ENCODE measurements at places on chromosomes 7 and 10. TPM values are rescaled to one million over a fixed set of nuclear protein-coding genes. Genes with fewer than 3 reads are reported as not detected.
A peak's percentile ranks its signal among the peaks of the same experiment; 100 is the strongest.

Gene MMRN2
- 0.21 TPM for total RNA-seq

Gene LGI1
- 1.1 TPM for total RNA-seq

Gene MALRD1
- total RNA-seq: 9.8 TPM

Gene CCL24
- not detected for total RNA-seq

Gene GAD2
- not detected for total RNA-seq

Gene PRSS37
- not detected for total RNA-seq

GRCh38 chr7:141275350-141275749, 201.5 kb downstream of the TMEM178B start:
- no peak for DNase-seq

- no peak for DNase-seq
These were observed 155.3 kb downstream of the SFMBT2 start for GRCh38 chr10:7255517-7255916.

DNA sequence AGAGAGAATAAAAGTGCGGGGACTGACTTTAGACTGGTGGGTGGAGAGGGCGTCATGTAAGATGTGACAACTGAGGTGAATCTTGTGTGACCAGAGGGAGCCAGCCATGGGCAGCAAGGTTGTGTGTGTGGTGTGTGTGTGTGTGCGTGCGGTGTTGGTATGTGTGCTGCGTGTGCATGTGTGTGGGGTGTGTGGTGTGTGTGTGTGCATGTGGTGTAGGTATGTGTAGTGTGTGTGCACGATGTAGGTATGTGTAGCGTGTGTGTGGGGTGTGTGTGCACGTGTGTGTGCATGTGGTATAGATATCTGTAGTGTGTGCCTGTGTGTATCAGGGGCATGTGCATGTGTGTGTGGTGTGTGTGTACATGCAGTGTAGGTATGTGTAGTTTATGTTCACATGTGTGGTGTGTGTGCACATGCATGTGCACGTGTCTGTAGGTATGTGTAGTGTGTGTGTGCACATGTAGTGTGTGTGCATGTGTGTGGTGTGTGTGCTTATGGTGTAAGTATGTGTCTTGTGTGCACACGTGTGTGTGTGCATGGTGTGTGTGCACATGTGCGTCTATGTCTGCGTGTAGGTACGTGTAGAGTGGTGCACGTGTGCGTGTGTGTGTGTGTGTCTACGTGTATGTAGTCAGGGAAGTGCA, 312.3 kb upstream of the MKI67 start:
- no peak for DNase-seq

- no peak for DNase-seq
These were observed 498.1 kb downstream of the PLXNA4 start for GRCh38 chr7:132077971-132078685.

DNA sequence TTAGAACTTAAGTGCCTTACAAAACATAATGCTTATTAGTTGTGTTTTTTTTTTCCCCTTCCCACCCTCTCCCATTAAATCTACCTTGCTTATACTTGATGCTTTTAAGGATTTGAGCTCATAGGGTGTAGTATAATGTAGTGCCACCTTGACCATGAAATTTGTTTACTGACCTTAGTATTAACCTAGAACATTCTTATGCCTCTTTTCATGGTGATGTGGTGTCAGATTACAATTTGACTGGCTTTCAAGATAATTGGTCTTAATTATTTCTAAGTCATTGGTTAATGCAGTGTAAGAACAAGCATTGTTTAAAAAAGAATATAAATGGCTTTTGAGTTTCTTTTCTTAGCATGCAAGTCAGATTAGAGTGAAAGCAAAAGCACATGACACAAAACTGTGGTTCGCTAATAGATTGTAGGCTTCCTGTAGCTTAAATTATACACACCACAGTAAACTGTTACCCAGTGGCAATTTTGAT, 61.8 kb downstream of the ADD3 start:
- DNase-seq: no peak

- DNase-seq: no peak
These were observed 33.8 kb downstream of the MAP3K8 start for GRCh38 chr10:30467651-30468338.

DNA sequence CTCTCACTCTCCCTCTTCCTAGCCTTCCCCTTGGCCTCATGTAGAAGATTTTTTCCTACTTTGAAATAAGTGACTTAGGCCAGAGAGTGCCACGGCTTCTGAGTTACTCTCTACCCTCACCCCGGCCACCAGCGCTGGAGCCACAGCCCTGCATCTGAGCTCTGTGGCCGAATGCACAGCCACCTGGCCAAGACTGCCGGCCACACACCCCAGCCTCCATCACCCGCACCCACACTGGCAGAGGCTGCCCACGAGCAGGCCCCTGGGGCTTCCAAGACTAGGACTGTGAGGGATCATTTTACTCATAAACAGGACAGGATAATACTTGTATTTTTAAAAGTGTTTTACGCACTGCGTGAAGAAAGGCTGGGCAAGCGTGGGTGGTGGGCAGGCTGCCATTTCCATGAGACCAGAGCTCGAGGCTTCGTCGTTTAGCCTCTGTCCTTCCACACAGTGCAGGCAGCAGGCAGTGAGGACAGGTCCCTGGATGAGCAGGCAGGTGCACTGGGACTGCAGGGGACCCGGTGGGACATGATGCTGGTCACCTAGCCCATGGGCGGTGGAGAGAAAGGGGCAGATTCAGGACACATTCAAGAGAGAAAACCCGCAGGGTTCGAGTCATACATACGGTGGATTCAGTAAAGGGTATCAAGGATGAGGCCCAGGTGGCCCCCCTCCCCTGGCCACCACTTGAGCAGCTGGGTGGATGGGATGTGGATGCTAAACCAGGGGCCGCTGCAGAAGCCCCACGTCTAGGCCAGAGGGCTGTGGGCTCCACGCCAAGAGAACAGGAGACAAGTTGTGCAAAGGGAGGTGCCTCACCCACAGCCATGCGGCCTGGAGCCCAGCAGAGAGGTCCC, 35.5 kb upstream of the RNF32 start:
- peak; percentile 31 for DNase-seq

DNA sequence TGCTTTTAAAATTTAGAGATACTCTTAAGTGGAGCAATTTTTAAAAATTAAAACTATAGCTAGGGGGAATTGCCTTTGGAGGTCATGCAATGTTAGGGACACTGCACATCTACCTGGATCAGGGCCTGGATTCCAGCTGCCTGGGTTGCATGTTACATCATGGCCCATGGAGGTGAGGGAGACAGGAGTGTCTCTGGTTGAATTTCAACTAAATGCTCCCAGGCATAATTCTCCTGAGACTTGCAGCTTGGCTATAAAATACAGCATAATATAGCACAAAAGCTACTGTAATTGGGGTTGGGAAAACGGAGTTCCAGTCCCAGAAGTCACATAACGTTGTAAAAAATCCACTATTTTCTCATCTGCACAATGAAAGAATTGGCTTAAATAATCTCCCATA, 782.5 kb downstream of the LRMDA start:
- DNase-seq: no peak

DNA sequence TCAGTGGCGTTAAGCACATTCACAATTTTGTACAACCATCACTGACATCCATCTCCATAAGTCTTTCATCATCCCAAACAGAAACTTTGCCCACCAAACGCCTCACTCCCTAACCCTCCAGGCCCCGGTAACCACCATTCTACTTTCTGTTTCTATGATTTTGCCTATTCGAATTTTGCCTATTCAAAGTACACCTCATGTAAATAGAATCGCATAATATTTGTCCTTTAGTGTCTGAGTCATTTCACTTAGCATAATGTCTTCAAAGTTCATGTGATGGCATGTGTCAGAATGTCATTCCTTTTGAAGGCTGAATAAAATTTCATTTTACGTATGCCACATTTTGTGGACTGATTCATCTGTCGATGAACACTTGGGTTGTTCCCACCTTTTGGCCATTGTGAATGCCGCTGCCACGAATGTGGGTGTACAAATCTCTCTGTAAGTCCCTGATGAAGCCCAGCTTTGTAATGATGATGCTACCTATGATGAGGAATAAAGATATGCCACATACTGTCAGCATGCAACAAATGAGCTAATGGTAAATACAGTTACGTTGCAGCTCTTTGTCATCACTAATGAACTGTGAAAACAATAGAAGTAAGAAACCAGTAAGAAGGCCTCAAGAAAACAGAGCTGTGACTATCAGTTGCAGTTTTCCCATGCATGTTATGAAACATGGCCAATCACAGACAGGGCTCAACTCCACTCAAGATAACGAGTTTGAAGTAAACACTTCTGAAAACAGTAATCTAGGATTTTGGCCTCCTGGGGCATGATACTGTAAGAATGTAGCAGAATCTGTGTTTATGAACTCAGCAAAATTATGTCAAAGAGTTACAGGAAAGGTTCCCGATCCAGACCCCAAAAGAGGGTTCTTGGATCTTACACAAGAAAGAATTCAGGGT, 120.0 kb downstream of the ADAM12 start:
- no peak for DNase-seq

GRCh38 chr7:150448789-150449147, 1.7 kb upstream of the GIMAP8 start:
- DNase-seq: peak; percentile 60

- peak; percentile 35 for DNase-seq
These were observed 18.9 kb upstream of the NRBF2 start for GRCh38 chr10:63114031-63114814.

- DNase-seq: no peak
These were observed 9.9 kb downstream of the SMURF1 start for GRCh38 chr7:99133766-99134564.

DNA sequence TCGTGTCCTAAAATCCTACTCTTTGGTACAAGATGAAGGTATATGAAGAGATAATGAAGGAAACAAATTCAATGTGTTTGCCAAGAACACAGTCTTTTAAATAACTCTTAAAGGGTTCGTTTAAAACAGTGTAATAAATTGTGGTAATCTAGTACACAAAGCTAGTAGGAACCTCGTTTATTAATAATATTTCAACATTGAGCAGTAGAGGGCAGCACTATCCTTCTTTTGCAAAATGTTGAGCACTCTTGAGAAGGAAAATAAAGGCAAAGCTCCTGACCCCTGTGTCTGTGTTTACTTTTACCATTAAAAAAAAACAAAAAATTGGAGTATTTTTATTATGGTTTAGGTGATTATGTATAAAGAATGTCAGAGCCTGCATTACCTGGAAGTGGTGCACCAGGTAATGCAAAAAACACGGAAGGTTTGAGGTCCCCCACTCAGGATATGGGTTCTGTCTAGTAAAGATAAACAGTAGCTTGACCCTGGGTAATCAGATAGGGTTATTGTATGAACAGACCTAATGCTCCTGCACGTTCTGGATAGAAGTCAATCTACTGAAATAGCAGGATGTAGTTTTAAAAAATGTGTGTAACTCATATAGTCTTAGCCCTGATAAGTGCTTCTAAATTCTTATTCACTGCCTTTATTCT, 5.7 kb upstream of the GOT1 start:
- peak; percentile 60 for DNase-seq

- DNase-seq: no peak
These were observed 138.5 kb downstream of the PLXNA4 start for GRCh38 chr7:132437730-132438129.

DNA sequence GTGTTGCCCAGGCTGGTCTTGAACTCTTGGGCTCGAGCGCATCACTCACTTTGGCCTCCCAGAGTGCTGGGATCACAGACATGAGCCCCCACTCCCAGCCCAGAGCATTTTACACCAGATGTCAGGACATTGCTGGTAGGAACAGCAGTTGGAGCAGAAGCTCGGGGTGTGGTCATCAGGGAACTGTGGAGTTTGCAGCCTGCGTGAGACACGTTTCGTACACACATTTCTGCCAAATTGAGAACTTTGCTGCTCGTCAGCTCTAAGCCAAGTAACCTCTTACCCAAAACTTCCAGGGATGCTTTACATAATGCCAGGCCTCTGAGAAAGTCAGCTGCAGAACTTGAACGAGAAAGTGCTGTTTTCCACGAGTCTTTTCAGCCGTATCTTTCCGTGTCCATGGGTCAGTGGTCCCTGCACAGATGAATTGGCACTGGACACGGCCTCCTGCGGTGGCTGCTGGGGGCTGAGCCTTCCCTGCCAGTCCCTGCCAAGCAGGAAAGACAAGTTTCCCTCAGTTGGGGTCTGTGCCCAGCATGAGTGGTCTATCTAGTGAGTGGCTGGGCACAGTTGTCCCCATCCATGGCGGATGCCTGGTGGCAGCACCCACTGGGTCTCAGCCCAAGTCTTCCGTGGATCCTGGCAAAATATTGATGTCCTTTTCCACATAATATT, 54.4 kb downstream of the DNAJB6 start:
- DNase-seq: no peak

DNA sequence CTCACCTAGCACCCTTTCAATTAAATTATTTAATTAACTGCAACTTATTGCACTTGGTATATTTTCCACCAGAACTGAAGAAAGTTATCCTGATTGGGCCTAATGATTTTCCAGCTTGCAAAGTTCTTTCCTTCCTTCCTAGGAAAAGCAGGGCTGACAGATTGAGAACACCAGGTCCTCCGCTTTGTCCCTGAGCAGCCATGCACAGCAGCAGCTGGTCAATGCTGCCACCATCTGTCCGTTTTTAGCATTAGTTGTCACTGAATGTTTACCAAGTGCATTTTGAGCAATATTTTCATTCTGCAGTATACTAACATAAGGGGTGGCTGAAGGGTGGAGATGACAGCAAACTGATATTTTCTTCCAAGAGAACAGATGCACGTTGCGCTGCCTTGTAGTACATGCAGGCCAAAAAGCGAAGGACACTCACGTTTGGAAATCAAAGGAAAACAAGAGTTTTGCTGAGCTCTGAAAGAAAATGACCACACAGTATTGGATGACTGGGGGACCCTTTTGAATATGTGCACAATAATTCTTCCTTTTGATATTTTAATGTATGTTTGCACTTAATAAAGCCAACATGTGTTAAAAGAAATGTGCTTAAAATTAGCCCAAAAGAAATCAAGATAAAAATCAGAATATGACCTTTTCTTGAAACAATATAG, 248.8 kb upstream of the PTN start:
- DNase-seq: peak; percentile 68

GRCh38 chr10:45238896-45239295, 76.5 kb downstream of the OR13A1 start:
- DNase-seq: no peak

DNA sequence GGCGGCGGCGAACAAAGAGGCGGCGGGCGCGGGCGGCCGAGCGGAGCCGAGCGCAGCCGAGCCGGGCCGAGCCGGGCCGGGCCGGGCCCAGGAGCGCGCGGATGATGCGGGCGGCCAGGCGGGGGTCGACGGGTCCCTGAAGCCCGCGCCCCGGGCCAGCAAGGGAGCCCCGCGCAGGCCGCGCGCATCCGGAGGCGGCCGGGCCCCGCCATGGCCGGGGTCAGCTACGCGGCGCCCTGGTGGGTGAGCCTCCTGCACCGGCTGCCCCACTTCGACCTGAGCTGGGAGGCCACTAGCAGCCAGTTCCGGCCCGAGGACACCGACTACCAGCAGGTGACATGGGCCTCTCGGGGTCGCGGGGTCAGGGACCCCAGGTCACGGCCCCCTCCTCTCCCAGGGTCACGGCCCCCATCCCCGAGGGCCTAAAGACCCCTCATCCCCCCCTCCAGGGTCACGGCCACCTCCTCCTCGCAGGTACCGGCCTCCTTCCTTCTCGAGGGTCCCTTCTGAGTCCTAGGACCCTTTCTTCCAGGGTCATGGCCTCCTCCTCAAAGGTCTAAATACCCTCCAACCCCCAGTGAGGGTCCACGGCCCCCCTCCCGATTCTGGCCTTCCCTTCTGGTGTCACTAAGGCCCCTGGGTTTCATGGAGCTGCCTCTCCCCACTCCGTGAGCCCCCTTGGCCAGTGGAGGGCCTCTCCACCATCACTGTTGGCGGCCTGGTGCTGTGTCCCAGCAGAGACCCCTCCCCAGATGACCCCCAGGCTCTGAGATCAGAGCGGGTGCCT, at the start of gene TTYH3:
Gene TTYH3, plus strand, starts transcription at position 41 of the 787 bp plus-strand sequence. Its CDS starts 170 bp downstream, at position 211.
- DNase-seq: no peak
